Activated CD8-positive, alpha-beta T cell treated with anti-CD3 and anti-CD28 coated beads for 36 hours (primary cell): ENCODE measurements at places on chromosomes 2 and 18.

DNA sequence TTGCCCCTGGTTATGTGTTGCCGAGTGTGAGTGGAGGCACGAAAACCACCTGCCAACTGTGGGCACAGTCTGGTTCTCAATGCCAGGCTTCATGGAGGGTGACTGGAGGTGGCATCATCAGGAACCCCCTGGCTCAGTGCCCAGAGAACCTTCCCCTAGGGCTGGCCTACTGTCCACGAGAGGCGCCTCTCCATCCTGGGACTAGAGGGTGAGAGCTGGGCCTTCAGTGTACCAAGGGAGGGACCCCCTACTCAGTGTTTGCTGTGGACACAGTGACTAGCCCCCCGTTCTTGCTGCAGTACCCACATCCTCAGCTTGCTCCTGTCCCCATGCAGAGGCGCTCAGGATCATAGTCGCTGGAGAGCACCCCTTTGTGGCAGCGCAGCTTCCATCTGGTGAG lies 202.6 kb downstream of the HDAC4 start:
- no peak for DNase-seq

DNA sequence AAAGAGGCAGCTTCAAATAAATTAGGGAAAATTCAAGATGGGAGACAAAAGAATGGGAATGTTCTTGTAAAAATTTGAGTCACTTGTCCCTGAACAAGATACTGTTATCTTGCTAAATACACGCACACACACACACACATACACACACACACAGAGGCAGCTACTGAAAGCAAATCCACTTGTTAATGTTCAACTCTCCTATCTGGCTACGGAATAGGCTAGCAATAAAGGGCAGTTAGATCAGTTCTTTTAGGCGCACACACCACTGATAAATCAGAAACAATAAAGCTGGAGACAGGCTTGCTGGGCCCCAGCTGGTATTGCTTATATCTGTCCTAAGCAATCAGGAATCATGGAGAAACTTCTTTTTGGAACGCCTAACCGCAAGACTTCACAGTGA lies 461.6 kb downstream of the BCL11A start:
- no peak for DNase-seq

GRCh38 chr2:229126066-229126465 lies 145.0 kb downstream of the PID1 start:
- no peak for DNase-seq

DNA sequence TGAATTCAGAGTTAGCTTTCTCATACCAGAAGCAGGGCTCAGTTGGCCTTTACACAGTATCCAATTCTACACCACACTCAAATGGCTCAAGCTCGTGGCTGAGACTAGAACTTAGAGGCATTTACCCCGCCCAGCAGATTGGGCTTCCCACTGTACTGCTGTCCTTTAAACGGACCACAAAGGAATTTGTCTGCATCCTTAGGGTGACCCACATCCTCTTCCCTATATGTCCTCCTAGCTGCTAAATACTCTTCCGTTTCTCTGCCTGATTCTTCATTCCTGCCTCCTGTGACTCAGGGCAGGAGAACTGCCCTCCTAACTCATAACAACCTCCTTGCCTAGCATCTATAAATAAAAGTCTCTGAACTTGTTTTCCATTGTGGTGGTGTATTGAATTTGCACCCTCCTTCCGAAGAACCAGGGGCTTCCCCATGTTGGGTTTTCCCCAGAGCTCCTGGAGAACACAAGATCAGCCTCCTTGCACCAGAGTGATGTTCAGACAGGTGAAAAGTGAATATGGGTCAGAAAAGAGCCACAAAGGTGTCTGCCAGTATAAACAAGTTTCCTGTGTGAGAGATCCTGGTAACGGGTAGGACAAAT lies 32.0 kb upstream of the MC4R start:
- no peak for DNase-seq

GRCh38 chr18:32802591-32803451 lies 30.0 kb upstream of the KLHL14 start:
- no peak for DNase-seq

- peak; percentile 15 for DNase-seq
These were observed 576 bp downstream of the NYAP2 start for GRCh38 chr2:225400060-225400511.

DNA sequence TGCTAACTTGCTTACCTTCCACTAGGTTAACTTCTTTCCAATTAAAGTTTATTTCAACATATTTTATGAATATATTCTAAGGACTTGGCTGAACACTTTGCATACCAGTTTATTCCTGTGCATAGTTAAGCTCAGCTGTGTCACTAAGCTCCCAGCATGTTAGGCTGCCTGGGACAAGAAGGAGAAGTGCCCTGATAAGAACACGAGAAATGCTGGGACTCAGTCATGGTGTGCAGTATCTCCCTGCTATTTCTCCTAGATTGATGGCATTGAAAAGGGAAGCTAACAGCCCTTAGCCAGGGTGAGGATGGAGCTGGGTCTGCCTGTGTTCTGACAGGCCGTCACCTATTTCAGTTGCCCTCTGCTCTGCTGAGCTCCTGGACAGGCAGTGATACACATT lies 164.3 kb downstream of the TRABD2A start:
- no peak for DNase-seq

DNA sequence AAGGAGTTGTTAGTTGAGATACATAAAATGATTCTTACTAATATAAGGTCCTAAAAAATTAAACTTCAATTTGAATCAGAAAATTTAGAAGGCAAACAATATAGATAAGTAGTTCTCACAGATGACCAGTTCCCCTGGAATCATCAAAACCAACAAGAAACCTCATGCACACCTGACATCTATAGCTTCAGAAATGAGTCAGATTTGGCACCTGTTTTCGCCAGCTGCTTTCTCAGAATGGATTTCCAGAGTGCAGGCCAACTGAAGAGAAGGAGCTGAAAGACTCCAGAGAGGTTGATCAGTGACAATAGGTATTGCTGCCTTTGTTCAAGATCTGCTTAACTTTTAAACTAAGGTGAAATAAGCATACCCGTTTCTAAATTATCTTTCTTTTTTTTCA lies 192.4 kb downstream of the RDH14 start:
- DNase-seq: no peak

DNA sequence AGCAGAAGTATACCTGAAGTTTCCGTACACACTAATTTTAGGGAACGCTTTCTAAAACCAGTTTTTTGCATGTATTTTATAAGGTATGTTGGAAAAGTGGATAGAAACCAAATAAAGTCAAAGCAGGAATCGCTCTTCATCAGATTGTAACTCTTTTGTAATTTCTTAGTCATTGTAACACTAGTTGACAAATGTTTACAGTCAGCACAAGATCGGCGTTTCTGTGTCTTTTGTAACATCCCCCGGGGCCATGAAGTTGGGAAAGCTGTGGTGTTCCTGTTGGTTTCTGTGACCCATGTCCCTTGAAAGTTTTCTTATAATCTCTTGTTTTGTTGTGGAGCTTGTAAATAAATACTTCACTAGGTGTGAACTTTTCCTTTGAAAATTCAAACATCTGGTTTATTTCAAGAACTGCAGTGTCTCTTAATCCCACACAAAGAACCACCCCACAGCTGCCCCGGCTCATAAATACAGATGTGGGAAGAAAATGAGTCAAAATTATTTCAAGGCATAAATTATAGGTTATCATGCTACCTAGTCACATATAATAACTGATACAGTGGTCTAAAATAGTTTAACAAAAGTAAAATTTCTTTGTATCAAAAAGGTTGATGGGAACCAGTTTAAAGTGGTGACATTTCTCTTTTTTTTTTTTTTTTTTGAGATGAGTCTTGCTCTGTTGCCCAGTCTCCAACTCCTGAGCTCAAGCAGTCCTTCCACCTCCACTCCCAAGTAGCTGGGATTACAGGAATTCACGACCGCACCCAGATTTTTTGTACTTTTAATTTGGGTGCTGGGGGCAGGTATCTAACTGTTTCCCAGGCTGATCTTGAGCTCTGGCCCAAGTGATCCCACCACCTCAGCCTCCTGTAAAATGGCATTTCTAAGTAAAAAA lies 751 bp upstream of the NMI start:
- DNase-seq: peak; percentile 31

GRCh38 chr2:64629329-64629781 lies 24.4 kb downstream of the SERTAD2 start:
- no peak for DNase-seq

GRCh38 chr2:102063941-102064678 lies 72.3 kb downstream of the IL1R2 start:
- peak; percentile 57 for DNase-seq

- no peak for DNase-seq
These were observed 76.3 kb downstream of the PKP4 start for GRCh38 chr2:158533009-158533408.

GRCh38 chr2:67824186-67824585 lies 238.6 kb downstream of the C1D start:
- DNase-seq: no peak

DNA sequence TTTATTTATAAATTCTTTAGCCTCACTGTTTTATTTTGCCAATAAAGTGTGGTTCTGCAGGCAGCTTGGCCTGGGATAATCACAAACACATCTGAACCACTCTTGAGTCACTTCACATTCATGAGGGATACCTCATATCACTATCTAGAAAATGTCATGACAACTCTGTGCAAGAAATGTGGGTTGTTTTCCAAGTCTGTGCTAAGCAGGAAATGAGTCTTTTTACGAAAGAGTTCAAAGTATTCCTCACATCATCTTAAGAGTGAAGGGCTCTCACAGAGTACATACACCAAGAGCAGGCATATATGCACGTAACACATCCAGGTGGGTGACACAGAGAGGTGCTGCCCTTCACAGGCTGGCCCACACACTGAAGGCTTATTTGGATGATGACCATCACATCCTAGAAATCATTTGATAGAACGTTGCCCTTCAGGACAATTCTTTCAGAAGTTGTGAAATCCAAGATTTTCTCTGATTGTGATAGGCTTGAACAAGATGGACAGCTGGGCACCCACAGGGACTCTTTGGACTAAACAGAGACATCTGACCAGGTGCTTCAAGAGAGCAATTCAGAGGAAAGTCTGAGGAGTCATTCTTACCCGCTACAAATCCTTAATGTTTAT lies 811.1 kb upstream of the LRATD1 start:
- no peak for DNase-seq

DNA sequence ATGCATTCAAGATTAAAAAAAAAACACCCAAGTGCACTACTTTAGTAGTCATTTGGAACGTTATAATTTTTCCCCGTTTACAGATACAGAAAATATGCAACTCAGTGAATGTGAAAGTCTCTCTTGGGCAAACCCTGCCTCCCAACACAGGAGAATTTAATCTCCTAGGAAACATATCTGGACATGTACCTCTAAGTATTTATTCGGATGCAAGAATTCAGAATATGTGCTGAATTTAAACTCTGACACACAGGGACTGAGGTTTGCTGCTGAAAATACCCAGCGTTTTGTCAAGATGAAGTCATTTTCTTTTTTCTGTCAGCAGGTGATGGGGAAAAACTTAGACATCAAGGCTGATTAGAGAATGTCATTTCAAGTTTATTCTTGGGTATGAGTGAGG lies 105.4 kb downstream of the ACKR3 start:
- no peak for DNase-seq

DNA sequence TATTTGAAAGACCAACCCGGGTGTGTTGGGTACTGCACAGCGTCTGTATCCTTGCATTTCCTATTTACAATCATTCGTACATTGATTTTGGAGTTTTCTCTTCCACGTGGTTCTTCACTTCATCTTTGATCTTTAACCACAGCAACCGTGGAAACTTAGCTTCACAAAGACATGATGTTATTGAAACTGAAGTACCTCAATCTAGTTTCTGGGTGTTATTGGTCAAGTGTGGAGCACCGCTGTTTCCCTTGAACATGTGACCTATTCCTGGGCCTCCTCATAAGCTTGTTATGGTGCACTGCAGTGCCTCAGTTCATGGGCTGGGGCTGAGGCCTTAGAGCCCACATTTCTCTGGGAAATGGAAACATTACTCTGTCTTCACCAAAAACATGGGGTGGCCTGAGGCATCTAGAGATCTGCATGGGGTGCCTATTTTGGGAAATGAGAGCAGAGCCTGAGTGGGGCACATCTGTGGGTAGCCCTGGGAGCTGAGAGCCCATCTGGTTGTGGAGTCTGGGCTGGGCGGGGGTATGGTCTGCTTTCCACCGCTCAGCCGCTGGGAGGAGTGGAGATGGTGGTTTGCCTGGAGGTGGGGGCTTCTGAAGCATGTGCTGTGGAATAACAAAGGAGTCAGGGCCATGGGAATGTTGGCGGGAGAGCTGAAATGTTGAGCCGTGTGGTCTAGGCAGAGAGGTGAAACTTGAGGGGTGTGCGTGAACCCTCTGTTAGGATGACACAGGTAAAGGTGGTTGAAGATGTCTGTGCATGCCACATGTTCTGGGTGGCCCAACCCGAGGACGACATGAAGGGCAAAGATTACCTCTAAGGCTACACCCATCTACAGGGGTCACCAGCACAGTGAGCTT lies 37.4 kb downstream of the ZNF236 start:
- DNase-seq: peak; percentile 69

GRCh38 chr2:114057638-114058037 lies 167.7 kb downstream of the ACTR3 start:
- DNase-seq: no peak

GRCh38 chr2:18871430-18871829 lies 282.1 kb upstream of the NT5C1B start:
- no peak for DNase-seq

GRCh38 chr18:54530285-54530684 lies 60.8 kb upstream of the DYNAP start:
- DNase-seq: no peak

DNA sequence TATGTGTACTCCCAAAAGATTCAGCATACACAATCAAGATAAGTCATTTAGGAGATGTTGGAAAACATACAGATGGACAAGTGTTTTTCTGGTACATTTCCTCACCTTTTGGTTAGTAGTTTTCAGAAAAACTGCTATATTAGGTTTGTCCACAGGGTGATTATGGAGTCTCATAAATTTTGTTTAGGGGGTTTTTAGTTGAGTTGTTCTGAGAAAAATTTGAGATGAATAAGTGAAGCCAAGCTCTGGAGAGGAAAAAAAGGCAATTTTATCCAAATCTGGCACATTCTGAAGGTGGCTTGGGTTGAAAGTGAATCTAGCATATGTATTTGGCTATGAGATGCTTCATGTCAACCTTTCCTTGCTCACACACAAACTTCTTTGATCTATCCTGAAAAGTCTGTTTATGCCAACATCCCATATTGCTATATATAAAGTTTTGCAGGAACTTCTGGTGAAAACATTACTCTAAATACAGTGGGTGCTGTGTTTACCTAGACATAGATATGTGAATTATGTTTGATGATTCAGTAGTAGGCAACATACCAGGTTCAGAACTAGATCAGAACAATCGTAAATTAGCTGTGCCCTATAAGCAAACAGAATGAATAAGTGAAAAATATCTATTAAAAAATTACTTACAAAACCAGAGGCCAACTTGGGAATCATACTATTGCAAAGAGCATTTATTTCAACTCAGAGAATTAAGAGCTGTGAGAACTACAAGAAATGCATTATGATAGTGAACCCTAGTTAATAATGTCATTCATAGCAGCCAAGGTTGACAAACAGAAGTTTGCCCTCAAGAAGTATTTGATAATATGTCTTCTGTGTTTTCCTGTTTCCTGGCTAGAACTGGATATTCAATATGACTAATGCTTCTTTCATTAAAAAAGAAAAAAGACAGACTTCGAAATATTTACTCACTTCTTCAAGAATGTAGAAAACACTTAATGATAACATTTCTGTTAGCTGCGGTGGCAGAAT lies 552.0 kb downstream of the IRS1 start:
- no peak for DNase-seq
